GM12864 (cell line): ENCODE measurements at places on chromosomes 1 and 21.

DNA sequence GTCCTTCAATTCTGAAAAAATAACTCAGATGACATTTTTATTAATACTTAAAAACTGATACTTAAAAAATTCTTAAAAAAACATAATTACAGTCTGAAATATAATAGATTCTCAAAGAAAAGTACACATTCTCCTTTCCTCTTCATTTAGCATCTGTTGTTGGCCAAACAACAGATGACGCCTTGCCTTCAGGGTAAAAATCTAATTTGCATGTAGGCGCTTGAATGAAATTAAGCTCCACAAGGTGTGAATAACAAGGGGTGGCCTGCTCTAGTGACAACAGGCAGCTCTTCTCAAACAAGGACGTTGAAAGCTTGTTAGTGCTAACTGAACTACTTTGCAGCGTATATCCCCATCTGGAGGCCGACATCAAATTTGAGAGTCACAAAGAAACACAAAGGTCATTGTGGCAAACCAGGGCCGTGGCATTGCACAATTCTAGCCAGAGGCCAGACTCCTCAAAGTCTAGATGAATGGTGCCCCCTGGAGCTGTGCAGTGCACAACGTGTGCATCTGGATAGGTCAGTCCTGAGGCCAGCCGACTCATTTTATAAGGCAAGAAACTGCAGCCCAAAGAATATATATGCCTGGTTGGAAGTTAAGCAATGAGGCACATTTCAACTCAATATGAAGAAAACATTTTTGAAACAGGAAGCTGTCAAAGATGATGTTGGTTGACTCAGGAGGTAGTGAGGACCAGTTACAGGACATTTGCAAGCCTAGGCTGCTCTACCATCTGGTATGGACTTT lies 459.2 kb upstream of the RUNX1 start:
- no peak for DNase-seq

GRCh38 chr1:15070145-15070748 lies 83.3 kb upstream of the TMEM51 start:
- no peak for DNase-seq

DNA sequence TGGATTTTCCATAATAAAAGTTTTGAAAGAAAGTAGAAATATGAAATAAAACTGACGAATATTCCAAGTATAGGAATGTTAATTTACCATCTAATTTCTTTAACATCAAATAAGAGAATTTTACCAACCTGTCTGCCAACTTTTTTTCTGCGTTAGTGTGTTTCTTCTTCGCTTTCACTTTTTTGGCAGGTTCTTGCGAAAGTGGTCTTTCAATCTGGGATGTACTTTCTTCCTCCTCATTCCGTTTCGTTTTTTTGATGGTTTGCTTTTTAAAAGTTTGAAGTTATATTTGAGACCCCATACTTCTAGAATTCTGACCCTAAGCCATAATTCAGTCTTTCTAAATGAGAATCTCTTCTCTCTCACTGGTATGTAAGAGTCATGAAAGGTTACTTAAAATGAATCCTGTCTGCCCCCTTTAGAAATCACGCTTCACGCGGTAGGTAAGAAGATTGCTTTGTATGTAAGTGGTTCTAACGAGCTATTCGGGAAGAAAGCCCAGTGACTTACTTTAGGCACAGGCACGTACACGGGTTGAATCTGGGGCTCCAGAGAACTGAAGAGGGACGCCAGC lies 580 bp downstream of the RBM34 start:
- peak; percentile 41 for DNase-seq

- no peak for DNase-seq
These were observed 537.2 kb upstream of the TMPRSS15 start for GRCh38 chr21:18940791-18941190.

DNA sequence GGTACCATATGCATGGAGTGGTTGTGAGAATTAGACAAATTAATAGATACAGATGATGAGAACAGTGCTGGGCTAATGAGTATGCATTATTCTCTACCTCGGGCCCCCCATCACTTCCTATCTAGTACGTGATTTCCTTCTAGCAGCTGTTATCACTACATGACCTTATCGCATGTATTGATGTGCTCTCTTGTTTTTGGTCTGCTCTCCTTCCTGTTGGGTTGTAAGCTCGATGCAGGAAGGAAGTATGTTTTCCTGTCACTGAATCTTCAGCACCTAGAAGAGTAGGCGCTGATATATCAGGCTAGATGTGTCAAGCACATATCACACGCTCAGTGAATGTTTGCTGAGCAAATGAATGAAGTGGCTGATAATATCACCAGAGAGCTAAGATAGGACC lies 43.9 kb upstream of the IFNAR2 start:
- DNase-seq, result no peak

DNA sequence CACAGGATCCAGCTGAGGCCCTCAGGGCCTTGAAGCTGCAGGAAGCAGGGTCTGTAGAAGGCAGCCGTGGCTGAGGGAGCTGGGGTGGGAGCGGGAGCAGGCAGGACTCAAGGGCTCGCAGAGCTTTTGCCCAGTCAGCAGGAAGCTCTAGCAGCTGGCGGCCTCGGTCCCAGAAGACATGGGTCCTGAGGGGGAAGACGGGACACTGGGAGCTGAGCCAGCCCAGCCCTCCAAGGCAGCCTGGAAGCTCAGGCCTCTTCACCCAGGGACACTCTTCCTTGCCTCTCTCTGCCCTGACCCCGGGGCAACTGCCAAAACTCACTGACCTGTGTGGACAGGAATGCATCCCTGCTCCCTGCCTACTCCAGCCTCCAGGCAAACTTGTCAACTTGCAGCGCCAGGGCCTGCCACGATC lies 8.9 kb downstream of the ADGRB2 start:
- DNase-seq, result no peak

- no peak for DNase-seq
These were observed 332.8 kb downstream of the KCTD3 start for GRCh38 chr1:215899901-215900300.

DNA sequence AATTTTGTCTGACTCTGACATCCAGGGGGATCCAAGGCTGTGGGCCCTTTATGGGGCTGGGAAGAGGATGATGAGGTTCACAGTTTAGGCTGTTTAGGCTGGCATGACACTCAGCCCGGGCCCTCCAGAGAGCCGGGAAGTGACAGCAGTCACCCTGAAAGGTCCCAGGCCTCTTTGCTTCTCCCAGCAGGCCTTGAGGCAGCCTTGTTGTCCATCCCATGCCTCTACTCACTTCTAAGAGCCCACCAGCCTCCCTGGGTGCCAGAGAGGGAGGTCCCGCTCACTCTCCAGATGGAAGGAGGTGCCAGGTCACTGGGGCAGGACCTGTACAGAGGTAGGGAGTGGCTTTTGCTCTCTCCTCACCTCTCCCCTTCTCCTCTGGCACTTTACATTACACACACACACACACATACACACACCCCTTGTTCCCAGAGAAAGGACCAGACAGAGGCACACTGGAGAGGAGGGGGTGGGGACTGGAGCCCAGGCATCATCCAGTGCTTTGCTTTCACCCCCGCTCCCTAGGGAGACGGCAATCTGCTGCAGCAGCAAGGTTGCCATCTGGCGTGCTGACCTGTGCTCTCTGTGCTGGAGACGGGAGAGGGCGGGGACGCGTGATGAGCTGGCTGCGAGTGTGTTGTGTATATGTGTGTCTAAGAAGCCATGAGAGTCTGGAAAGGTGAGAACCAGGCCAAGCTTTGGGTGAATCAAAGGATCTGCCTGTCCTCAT lies 4.6 kb downstream of the KLHDC8A start:
- DNase-seq, result no peak

DNA sequence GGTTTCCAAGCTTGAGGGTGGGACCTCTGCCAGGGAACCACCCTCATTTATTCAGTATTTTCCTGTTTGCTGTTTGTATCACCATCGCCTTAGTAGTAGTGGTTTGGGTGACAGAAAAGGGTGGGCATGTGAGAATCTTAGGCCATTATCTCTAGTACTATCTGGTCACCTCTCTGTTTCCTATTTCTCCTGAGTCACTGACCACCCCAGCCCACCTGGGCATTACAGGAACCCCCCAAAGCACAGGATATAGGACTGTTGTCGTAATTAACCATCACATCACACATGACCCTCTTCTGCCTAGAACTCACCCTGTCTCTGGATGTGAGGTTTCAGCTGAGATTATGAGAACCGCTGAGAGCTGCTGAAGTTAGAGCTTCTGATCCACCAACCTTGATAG lies 60.4 kb downstream of the IL23R start:
- no peak for DNase-seq
